ENCODE measurements at places on chromosomes 6 and 20. TPM values are rescaled to one million over a fixed set of nuclear protein-coding genes. Genes with fewer than 3 reads are reported as not detected.

DNA sequence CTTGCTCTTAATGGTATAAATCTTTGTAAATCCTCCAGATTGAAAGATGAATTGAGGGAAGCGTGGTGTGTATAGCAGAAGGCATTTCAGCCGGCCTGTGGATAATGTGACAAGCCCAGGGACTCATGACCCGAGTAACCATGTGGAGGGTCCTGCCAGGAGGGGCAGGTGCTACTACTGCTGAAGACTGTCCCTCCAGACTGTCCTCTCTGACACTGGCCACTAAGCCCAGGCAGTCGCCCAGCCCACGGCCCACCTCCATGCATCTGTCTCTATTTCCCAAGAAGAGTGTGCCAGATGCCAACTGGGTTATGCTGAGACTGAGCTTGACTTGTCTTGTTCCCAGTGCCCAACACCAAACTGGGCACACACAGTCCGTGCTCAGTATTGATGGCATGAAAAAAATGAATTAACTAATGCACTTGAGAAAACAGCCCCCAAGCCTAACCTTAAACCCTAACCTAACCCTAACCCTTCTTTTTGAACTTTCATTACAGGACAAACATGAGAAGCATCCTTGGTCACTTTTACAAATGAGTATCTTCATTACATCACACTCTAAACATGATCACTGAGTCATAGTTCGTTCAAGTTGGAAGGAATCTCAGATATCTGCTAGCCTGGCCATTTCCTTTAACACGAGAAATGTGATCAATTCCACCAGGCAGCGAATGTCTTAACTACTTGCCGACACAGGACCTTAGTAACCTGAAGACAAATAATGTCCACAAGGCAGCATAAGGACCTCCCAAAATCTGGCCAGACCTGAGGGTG, 182.2 kb upstream of the RREB1 start:
- no peak for DNase-seq

DNA sequence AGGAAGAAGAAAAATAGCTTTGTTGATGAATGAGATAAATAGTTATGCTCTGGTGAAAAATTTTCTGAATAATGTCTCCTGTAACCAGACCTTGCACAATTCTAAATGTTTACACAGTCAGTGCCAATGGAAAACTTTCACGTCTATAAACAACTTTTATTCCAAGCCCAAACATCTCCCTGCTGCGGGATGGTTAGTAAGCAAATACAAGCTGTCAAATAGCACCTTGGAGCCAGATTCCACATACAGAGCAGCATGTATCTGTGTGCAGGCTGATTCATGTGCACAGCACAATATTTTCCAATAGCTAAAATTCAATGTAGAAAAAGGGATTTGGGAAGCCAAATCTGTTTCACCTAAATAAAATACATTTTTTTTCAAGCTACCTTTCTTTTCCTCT, 813.3 kb downstream of the HACE1 start:
- DNase-seq: no peak

Gene C20orf202
- total RNA-seq: not detected

Gene STMND1
- not detected for total RNA-seq

DNA sequence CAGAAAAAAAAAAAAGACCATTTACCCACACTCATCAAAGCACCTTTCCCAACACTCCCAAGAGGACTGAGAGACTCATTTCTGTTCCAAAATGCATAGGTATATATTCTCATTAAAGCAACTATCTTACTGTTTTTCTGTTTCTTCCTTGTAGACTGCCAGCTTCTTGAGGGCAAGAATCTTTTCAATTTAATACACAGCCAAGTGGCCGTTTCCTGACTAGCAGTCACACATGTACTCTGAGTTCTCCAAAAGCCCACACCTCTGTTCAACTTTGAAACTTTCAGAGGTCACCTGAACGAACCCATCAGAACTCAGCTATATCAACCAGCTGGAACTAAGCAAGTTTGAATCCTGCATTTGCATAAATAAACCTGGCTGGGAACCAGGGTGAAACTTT, 92.7 kb downstream of the DTNBP1 start:
- no peak for DNase-seq

DNA sequence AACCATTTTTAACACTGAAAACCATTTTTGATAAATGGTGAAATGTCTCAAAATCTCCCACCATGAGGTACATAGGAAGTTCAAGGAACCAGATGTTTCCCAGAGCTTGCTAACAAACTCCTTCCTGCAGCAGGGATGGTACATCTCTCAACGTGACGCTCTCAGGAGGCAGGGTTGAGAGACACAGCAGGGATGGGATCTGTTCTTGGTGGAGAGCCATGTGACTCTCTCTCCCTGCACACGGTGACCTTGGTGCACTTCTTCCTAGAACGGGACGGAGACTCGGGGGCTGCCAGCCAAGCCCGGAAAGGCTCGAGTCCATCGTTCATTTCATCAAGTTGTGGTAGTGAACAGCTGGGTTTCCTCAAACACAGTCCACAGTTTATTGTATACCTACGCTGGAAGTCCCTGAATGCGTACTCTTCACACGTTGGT, 94.2 kb downstream of the FAM50B start:
- no peak for DNase-seq

DNA sequence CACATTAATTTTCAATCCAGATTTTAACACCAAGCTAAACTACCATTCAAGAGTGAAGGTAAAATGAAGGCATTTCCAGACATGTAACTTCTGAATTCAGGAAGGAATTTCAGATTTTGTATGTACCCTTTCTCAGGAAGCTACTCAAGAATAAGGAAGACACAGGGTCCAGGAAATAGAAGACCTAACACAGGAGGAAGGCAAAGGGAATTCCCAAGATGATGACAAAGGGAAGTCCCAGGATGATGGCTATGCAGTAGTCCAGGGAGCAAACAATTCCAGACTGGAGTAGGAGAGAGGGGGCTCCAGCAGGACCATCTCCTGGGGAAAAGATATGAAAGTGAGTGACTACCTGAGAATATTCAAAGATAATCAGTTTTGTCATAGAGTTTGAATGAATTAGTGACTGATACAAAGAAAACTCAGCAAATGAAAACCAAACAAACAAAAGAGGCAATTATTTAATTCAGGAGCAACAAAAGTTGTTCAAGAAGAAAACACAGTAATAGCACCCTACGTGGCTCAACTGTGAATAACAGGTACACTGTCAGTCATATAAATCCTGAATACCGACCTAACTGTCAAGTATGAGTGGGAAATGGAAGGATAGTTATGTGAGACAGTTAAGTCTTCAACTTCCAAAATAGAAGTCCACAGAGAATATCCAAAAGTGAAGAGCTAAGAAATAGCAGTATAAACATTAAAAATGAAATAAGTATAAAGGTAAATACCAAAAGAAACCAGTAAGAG, 4.0 kb downstream of the RNF24 start:
- no peak for DNase-seq

DNA sequence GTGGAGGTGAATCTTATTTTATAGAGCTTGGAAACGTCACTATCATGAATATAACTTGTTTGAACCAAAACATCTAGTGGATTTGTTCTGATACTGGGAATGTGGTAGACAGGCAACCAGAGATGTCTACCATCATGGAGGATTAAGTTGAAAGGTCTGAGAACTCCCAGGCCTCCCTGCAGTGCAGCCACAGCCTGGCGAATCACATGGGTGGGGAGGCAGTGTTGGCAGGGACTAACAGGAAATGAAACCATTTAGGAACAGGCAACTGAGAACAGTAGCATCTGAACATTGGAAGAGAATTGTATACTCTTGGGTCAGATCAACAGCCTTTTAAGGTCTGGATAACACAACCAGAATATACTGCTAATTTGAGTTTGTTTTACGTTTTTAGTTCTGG, 22.3 kb upstream of the CEP162 start:
- DNase-seq: no peak

Gene DEFB132
- not detected for total RNA-seq

GRCh38 chr6:16437984-16438383, 199.6 kb downstream of the GMPR start:
- no peak for DNase-seq

DNA sequence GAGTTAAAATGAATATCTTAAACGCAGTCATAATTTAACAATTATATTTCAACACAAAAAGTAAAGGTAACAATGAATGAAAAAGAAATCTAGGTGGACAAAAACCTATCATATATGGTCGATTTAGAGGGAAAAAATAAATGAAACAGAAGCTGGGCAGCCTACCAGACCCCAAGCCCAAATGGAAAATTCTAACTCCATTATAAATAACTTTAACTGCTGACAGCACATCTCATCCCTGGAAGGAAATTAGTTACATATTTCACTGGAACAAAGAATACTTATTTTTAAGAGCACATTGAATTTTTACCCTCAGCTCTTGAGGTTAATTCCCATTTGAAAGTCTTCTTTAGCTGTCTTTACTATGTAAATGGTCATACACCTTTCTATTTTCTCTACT, 39.1 kb downstream of the COL12A1 start:
- no peak for DNase-seq

- DNase-seq: no peak
Measured at GRCh38 chr6:26476896-26477295, 19.1 kb downstream of the BTN2A1 start.

Gene CCDC170
- total RNA-seq: 1.5 TPM

Gene CNKSR3
- total RNA-seq: 4.0 TPM

DNA sequence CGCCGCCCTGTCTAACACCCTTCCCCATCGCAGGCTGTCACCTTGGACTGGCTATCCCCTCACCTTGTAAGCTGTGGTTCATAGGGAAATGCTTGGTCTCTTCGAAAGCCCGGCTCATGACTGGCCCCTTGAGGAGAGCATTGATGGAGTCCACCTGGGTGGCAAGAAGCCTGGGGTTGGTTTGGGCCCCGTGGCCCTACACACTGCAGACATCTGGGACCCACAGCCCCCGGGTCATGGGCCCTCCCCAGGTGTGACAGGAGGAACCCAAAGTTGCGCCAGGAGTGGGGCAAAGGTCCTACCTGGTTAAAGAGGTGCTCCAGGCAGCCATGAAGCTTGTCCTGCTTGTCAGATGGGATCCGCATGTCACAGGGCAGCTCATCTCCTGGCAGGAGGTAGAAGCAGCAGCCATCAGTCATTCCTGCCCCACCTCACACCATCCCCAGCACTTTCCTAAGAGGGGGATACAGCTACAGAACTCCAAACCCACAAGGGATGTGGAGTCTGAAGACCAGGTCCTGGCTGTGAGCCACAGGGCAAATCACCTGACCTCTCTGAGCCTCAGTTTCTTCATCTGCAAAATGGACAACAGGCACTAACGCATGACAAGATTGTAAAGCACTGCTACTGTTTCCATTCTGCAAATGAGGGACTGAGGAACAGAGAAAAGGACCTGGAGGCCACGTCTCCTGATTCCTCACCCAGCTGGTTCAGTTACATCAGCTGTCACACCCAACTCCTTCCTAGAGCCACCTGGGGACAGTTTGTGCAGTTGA, 185.5 kb downstream of the PREX1 start:
- DNase-seq: no peak

Gene SPATS1
- not detected for total RNA-seq

DNA sequence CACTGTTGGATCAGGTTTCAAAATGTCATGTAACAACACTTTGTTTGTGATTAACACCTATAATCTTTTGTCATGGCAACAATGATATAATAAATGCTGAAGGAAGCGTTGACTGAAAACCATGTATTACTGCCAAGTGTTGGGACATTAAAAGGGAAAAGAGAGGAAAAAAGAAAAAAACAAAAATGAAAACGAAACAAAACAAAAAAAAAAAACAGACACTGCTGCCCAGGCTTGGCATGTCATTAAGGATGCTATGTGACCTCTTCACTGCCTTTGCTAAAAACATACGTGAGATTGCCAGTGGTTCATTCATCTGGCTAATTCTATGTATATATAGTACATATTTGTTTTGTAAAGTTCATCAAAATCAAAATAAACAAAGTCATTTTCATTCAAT, 516.7 kb upstream of the RNF217 start:
- no peak for DNase-seq

- DNase-seq: no peak
Measured at GRCh38 chr6:2503816-2504494, 246.8 kb downstream of the MYLK4 start.

- DNase-seq: no peak
Measured at GRCh38 chr6:1838604-1839213, 229.0 kb downstream of the FOXC1 start.
